ENCODE measurements at places on chromosomes 11 and 22.

GRCh38 chr22:18120857-18121256 lies 10.2 kb downstream of the TUBA8 start:
- DNase-seq = no peak

- DNase-seq = no peak
Observed at GRCh38 chr22:33821290-33821689, 99.0 kb downstream of the LARGE1 start.

DNA sequence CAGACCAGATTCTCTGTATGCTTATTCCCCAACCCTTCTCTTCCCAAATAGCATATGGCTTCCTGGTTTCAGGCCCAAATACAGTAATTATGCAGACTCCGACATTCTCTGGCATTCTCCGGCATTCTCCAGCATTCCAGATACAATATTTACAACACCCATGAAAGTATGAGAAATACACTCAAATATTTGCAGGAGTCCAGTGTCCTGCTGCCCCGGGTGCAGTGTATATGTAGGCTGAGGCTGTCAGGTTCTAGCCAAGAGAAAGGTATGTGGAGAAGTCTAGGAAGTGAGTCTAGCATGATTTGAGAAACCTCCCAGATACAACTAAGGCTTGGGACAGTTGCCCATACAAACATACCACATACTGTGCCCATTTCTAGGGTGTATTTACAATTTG lies 160.7 kb downstream of the SOX6 start:
- DNase-seq = no peak

DNA sequence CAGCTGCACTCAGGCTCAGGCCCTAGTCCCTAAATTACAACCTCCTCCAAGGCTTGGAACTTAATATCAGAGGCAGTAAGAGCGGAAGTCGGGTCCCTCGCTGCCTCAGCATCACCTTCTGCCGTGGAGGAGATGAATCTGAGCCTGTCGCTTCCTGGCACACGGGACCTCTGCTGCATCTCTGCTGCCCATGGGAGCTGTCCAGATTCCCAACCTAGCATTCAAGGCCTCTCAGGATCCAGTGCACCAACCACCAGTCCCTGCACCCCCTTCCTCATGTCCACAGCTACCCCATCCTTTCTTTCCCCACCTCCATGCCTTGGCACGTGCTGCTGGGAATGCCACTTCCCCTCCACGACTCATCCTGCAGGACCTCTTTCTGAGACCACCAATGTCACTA lies 2.5 kb upstream of the PTGDR2 start:
- DNase-seq = no peak

DNA sequence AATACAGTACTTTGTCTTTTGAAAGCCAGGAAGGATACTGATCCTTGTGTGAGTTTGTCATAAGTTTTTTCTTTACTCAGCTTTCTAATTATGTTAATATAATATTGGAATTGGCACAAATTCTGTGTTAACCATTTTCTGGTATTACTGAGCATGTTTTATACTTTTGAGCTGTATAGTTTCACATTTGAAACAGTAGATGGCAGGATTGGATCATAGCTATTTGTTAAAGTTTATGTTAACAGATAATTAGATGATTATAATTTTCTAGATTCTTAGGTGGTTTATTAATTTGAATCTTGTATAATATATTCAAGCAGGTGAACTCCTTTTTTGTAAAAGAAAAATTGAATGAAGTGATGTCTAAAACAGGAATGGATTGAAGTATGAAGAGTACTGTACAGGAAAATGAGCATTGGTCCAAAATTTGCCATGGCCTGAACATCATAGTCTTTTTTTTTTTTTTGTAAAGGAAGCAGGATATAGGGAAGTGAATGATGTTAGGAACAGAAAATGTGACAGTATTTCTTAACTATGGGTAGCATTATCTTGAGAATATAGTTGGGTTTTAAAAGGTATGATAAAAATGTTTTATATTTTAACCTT lies 102.0 kb downstream of the CYP2R1 start:
- peak; percentile 11 for DNase-seq

DNA sequence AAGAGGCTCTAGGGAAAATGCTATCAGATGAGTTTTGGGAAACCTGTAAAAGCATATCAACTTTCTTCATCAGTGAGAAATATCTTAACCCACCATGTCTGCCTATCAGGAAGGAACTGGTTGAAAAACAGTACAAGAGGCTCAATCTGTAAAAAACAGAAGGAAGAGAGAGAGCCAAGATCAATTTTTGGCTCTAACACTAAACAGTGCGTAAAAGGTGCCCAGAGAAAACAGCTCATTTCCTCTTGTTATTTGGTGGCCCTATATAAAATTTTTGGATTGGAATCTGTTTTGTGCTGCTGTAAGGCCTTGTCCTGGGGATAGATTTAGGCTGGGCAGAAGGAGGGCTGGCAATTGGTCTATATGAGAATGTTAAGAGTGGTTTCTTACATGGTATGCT lies 12.1 kb downstream of the MS4A2 start:
- DNase-seq = no peak

GRCh38 chr11:105100206-105100605 lies 39.4 kb downstream of the CARD18 start:
- DNase-seq = no peak

GRCh38 chr11:92024788-92025187 lies 199.8 kb upstream of the FAT3 start:
- DNase-seq = no peak

DNA sequence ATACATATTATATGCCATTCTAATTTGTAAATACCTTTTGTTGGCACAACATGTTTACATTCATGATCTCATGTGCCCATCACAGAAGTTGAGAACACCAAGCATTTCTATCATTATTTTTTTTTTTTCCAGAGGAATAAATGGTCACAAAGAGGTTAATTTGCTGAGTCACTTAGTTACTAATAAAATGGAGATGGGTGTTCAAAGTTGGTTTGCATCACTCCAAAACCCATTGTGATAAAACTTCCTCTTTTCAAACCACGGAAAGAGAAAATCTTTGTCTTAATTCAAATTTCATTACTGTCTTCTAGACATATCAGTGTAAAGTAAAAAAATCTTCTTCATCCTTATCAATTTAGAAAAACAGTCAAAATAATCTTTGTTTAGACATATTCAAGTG lies 636.8 kb upstream of the CCDC179 start:
- DNase-seq = no peak

- no peak for DNase-seq
Observed at GRCh38 chr11:95563859-95564258, 225.7 kb downstream of the FAM76B start.

- no peak for DNase-seq
Observed at GRCh38 chr11:78189851-78190250, 1.1 kb downstream of the USP35 start.

- DNase-seq = no peak
Observed at GRCh38 chr11:62044639-62045121, 77.2 kb upstream of the FTH1 start.

DNA sequence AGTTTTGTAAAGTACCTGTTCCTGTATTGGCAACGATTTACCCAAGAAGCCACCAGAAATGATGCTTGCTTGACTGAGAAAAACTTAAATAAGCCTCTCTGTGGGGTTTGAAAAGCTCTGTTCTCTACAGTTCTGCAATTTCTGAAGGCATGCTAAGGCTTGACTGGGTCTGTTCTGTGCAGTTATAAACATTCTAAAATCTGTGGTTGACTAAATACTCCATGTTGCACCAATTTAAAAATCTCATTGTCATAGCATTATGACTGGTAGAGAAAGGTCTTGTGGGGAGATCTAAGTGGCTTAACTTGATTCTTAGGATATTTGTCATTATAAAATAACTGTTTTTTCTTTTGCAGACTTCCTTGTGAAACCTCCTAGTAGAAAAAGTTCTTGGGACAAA lies 73.7 kb downstream of the MTMR3 start:
- no peak for DNase-seq

DNA sequence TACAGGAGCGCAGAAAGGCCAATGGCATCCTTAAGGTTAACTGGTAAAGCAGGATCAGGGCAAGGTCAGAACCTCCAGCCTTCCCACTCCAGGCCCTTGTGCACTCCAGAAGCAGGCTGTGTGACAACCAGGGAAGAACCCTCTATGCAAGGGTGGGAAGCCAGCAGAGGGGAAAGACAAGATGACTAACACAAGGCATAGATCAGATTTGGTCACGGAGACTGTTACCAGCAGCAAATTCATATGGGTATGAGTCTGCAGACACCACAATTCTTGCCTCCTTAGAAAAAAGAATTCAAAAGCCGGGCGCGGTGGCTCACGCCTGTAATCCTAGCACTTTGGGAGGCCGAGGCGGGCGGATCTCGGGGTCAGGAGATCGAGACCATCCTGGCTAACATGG lies 39.8 kb upstream of the MTNR1B start:
- DNase-seq = no peak

DNA sequence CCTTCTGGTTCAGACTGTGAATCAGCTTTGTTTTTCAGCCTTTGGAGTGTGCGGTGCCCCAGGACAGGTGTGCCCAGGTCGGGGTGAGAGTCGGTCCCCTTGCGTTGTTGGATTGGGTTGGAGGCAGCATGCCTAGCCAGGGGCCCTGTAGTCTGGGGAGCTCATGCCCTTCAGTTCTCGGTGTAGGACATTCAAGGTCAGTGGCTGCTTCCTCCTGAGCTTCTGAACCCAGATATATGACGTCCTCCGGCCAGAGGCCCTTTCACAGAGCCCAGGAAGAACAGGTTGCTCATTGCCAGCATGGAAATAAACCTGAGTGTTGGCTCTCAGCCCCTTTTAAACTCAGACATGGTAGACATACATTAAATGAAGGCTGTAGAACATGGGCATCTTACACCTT lies 2.7 kb downstream of the CSRP3 start:
- DNase-seq = no peak

DNA sequence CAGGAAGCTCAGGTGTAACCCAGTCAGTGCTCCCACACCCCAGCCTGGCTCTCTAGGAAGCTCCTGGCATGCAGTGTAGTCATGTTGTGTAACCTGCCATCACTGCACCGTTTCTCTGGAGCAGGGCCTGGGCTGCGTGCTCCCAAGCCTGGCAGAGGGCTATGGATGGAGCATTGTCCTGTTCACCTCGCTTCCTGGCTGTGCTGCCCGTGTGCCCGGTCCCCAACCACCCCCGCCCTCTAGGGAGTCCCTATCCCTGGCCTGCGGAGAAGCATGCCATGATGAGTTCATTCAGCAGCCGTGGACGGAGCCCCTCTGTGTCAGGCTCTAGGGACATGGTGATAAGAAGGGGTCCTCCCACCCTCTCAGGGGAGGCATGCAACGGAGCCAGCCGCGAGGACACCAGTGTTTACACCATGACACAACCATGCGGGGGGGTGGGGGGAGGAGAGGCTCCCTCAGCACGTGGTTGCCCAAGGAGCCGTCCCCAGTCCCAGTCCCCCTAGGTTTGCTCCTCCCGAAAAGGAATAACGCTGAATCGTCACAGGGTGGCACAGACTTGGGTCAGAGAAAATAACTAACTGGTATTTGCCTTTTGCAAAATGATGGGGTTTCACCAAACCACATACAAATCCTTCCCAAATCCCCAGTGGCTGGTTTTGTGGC lies 73.1 kb downstream of the FBLN1 start:
- DNase-seq = no peak

DNA sequence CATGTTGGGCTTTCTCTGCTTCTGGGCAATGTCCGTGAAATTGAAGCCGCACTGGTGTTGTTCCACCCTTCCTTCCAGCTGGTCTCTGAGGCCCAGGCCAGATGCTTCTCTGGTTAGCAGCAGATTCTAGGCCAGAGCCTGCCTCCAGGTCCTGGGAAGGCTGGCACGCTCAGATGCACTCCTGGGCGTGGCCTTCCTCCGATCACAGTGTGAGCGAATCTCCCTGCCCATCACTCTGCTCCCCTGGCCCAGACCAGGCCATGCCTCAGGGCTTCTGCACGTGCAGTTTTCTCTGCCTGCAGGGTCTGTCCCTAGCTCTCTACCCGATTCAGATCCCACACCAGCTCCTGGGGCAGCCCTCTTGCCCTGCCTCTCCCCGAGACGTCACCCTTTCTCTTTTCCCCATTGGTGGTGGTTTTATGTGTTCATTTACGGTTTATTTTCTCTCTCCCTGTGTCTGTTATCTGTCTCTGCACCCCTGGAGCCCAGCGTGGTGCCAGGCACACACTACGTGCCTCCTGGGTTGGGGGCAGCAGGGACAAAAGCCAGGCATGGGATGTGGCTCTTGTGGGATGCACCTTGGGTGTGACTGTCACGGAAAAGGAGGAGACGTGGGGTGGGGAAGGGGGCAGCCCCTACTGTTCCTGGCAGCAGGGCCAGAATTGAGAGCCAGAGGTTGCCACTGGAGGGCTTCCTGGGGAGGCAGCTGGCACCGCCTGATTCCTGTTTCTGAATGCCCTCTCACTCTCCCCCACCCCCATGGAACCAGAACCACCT lies 66.0 kb downstream of the KCNQ1 start:
- DNase-seq = no peak

DNA sequence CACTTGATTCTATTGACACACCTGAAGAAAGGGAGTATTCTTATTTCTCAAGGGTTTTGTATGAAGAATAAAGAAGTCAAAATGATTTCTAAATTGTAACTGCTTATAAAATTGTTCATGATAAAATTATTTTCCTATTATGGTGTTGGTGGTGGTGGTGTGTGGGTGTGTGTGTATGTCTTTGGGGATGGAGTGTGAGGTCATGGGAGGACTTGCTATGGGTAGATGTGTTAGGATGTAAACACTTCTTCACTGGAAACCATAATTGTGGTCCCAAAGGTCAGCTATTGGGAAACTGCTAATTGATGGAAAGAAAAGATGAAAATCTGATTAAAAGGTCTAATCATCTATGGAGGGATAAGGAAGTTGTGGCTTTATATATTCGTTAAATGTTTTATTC lies 5.1 kb downstream of the TRIM22 start:
- DNase-seq = no peak

DNA sequence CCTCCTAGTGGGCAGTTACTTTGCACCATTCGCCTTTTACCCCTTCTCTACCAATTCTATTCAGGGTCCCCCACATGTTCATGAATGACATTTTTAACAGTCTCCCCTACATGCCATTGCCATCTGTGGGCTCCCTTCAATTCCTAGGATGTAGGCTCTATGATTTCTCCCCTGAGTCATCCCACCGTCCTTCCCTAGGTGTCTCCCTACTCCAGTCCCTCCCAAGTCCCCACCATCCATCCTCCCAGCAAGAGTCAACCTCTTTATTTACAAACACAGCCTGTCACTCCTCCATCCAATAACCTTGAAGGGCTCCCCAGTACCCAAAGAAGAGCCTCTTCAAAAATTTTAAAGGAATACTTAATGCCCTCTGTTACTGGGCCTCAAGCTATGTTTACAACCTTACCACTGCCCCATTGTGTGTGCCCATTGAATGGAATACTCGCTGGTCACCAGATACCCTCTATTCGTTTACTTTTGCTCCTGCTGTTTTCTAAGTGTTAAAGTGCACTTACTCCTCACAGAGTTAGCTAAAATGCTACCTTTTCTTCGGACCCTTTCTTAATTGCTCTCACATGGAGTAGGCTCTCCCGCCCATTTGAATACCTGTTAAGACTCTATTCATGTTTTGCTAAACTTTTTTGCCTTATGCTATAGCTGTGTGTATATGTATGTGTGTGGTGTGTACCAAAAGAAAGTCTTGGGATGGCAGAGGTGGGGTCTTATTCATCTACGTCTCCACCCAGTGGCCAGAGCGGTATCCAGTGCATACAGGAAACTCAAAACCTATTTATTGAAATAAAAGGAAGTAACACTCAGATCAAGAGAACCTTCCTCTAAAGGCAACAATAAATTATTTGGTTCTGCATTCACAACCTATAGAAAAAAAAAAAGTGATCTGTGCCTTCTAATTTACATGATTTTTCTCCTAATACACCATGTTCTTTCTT lies 235.8 kb upstream of the CCDC90B start:
- DNase-seq = no peak

- no peak for DNase-seq
Observed at GRCh38 chr11:46832511-46833214, 13.4 kb downstream of the CKAP5 start.
